Activated CD4-positive, alpha-beta T cell treated with anti-CD3 and anti-CD28 coated beads for 4 hours (primary cell): ENCODE measurements at places on chromosomes 5 and 9.
A peak's percentile ranks its signal among the peaks of the same experiment; 100 is the strongest.

DNA sequence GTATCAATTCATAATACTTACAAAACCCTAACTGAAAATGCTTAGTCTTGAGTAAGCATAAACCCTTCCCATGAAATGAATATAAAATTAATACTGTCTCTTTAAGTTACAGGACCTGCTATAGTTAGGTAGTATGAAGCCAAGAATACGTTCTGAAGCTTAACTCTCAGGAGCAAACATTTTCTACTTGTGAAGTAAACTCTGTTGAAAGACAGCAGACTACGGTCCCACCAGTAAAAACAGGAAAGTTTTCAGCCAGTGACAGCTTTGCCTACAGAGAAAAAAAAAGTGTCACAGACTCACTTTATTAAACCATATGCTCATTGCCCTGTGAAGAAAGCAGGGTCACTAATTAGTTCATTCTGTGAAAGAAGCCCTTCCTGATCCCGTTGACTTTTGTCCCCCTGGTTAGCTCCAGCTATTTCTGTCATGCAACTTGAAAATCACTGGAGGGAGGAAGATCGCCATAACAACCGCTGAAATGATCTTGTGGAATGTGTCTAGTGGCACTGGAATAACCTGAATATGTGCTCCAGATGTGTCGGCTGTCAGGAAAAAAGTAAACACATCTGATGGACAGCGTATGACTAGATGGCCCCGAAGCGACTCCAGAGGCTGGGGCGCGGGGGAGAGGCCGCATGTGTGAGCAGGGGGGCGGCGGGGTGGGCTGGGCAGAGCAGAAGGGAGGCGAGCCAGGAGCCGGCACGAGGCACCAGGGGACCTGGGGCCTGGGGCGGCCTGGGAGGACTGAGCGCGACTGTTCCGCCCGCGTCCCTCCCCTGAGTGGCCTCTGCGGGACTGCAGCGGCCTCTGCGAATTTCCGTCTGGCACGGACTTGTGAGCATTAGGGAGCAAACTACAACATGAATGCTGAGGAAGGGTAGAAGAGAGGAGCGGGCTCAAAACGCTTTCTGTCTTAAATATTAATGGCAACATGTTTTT is 41.9 kb downstream of the BNC2 start:
- no peak for DNase-seq

GRCh38 chr9:36479101-36479500 is 79.0 kb upstream of the RNF38 start:
- DNase-seq: no peak

GRCh38 chr9:114995681-114996221 is 65.4 kb upstream of the TNFSF8 start:
- DNase-seq: no peak

GRCh38 chr5:158765407-158765806 is 334.3 kb downstream of the EBF1 start:
- DNase-seq: no peak

- DNase-seq: no peak
Observed at GRCh38 chr5:158711927-158712529, 387.7 kb downstream of the EBF1 start.

DNA sequence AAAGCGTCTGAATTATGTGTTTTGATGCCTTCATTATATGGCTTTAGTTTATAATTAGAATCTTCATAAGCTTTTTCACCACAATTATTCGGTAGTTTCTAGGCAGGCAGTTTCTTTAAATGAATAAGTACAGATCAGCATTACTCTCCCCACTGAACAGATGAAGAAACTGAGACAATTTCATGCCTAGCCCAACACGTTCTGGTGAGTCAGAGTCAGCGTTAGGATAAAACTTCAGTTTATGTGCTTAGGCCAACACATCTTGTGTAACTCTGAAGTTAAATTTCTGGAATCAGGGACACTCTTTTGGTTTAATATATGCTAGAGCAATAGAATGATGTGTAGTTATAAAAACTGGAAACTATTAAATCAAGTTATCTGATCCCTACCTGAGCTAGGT is 186.7 kb upstream of the ELL2 start:
- no peak for DNase-seq

- peak; percentile 51 for DNase-seq
Observed at GRCh38 chr9:71819115-71819739, 50.9 kb upstream of the CEMIP2 start.

GRCh38 chr5:33711094-33711679 is 180.6 kb downstream of the ADAMTS12 start:
- no peak for DNase-seq

DNA sequence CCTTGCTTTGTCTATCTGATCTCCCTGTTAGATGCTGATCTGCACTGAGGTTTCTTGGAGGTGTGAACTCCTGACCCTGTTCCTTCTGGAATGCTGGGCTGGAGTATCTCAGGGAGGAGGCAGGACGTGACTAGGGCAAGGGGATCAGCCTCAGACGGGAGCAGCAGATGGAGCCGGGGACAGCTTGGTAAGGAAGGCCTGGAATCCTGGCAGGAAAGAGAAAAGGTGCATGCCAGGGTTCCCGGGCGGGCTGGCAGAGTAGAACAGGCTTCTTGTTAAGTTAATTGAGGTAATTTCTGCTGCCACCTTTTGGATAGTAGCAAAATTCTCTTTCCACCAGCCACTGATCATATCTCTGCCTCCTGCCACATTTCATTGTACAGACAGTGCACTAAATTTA is 180.9 kb downstream of the ZNF462 start:
- DNase-seq: no peak

DNA sequence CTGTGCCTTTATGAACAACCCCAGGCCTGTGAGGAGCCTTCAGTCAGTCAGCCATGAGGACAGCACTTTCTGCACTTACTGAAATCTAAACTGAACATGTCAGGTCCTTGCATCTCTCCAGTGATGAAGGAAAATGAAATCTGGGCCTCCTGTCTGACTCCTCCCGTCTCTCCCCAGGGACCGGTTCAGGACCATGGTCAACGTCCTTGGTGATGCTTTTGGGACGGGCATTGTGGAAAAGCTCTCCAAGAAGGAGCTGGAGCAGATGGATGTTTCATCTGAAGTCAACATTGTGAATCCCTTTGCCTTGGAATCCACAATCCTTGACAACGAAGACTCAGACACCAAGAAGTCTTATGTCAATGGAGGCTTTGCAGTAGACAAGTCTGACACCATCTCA is 77.0 kb upstream of the PLPP6 start:
- no peak for DNase-seq

DNA sequence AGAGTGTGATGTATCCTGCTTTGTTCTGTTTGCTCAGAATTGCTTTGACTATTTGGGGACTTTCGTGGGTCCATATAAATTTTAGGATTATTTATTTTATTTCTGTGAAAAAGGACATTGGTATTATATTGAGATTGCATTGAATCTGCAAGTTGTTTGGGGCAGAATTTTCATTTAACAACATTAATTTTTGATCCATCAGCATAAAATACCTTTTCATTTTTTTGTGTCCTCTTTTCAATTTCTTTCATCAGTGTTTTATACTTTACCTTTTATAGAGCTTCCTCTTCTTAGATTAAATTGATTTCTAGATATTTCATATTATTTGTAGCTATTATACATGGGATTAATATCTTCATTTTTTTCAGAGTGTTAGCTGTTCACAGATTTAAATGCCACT is 40.8 kb upstream of the FBXL7 start:
- no peak for DNase-seq

DNA sequence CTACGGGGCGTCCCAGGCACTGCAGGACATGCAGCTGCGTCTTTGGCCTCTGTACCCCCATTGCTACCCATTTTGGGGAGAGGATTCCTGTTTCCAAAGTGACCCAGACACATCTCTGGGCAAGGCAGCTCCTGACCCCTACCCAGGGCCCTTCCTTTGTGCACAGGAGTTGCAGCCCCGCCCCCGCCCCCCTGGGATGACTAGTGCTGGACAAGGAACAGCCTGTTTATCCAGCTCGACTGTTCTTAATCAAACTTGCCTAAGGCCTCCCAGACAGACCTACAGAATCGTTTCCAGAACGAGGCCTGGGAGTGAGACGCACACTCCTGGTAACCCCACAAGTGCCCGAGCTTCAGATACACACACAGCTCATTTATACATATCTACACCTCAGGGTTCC is 13.2 kb downstream of the DIPK1B start:
- no peak for DNase-seq

- no peak for DNase-seq
Observed at GRCh38 chr5:68968429-68968828, 125.4 kb upstream of the SLC30A5 start.

GRCh38 chr5:151225475-151225874 is 1.6 kb upstream of the CCDC69 start:
- DNase-seq: no peak

GRCh38 chr9:5041390-5042115 is 56.5 kb downstream of the JAK2 start:
- DNase-seq: no peak

GRCh38 chr5:138352722-138353559 is 456 bp downstream of the KDM3B start:
- DNase-seq: peak; percentile 73

DNA sequence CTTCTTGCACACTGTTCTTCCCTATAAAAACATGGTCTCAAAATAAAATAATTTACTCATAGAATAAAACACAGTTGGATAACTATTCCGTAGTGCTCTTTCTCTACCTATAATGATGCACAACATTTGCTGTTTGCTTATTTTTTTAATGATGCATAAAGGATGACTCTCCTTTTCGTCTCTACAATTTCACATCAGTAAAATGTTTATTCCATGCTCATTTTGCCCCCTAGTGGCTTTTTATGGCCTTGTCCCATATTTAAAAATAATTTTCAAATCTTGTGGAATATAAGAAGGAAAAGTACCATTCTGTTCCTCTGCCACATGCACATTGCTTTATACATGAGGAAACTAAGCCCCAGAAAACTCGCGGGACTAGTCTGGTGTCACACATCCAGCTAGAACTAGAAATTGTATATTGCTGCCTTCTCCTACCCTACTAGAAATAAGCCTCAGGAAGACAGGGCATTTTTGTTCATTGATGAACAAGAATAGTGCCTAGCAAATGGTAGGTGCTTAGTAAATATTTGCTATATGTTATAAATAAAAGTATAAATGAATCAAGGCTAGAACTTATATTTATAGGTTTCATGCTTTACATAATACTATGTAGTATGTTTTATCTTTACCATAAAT is 12.7 kb downstream of the KCTD16 start:
- peak; percentile 35 for DNase-seq

GRCh38 chr5:871596-872298 is 20.9 kb downstream of the BRD9 start:
- DNase-seq: no peak

- no peak for DNase-seq
Observed at GRCh38 chr5:109829331-109829730, 139.6 kb downstream of the MAN2A1 start.

DNA sequence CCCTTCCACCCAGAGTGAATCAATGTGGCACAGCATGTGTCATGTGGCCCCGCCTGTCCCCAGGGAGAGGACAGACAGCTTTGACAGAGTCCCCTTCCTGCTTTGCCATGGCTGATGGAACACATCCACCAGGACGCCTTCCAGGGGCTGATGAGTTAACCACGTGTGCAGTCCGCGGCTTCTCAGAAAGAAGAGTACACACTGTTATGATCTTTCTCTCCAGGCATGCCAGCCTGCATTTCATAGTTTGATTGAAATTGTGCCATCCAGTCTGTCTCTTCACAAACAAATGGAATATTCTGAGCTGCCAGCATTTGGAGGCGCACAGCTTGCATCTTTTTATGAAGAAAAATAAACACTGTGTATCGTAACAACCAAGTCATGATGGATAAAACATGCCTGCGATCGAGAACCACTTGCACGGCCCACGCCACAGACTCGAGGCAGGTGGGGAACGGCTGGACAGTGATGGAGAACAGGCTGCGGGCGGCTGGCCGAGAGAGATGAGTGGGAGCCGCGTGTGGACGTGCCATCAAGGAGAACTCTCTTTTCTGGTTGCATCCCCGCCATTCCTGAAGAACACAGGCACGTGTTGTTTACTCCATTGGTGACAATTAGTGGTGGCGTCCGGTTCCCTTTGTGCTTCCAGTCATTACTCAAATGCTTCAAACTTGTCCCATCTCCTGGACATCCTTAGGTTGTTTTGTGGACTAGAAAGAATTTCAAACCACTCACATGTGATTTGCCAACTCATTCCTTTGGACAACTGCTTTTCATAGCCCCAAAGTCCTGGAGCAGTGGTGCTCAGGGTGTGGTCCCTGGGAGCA is 220.2 kb downstream of the AGTPBP1 start:
- DNase-seq: no peak

DNA sequence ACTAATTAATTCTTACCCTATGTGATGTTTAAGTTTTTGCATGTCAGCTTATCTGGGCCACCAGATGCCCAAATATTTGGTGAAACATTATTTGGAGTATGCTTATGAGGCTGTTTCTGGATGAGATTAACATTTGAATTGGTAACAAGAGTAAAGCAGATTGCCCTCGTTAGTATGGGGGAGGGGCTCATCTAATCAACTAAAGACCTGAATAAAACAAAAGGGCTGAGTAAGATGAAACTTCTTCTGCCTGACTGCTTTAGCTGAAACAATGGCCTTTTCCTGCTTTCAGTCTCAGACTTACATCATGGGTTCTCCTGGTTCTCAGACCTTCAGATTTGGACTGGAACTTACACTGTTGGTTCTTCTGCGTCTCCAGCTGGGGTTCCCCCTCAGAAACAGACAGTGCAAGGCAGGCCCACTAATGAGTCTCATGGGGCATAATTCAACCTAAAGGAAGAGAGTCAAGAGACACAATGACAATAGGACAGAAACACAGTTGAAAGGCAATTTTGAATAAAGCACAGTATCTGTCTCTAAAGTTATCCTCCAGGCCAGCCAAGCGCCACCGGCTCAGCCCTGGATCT is 288.4 kb downstream of the CAAP1 start:
- no peak for DNase-seq

DNA sequence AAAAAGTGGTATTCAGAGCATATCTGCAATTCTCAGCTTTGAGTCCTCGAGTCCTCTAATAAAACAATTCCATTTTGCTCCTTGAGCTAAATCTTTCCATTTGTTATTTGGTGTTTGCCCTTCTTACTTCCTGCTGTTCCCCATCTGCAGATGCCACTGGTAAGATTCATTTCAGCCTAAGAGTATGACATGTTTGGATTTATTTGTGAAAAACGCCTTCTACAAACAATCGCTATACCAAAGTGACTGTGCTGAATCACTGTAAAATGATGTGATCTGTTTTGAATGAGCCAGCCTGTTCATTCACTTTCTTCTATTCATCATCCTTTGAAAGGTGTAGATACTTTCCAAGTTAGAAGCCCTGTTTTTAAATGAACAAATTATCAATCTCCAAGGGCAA is 27.7 kb downstream of the KCTD16 start:
- no peak for DNase-seq

GRCh38 chr9:77977210-77977611 is 54.4 kb downstream of the GNAQ start:
- peak; percentile 49 for DNase-seq

- no peak for DNase-seq
Observed at GRCh38 chr9:73649552-73649951, 497.9 kb downstream of the ANXA1 start.

DNA sequence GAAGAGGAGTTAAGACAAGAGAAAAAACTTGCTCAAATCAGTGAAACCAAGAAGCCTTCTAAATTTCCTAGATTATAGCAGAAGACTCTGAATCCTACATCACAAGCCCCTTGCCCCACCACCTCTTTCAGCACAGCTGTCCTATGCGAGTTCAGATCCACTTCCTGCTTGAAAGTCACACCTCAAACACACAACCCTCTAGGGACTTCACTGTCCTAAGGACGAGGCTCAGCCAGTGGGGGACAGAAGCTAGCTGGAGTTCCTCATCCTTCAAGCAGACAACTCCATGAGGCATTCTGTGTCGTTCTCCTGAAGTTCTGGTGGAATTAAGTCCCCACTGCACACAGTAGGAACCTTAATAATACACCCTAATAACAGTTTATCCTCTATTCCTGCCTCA is 44.3 kb downstream of the NRG2 start:
- no peak for DNase-seq
